Hepatic stellate cell (primary cell): ENCODE measurements at places on chromosomes 5 and 9.

- no peak for DNase-seq
Measured at GRCh38 chr5:66551945-66552344, 44.2 kb upstream of the MAST4 start.

GRCh38 chr9:37732952-37733351, 20.7 kb upstream of the TRMT10B start:
- DNase-seq, result no peak

DNA sequence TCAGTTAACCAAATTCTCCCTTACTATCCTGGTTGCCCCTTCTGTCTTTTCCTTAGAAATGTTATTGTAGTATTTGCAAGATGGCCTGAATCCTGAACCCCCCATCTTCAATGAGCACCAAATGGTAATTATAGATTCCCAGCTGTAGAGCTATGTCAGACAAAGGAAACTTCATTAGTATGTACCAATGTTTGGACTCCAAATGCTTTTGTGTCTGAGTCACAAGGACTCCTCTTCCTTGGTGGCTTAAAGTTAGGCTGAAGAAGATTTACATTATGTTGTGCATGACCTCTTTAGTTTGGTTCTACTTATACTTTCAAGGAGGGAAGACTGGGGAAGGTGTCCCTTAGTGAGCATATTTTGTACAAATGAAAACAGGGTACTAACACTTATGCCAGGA, 105.9 kb upstream of the CDKN2B start:
- DNase-seq, result no peak

GRCh38 chr5:74560245-74560644, 80.3 kb downstream of the ENC1 start:
- DNase-seq, result no peak

GRCh38 chr5:124660229-124661093, 86.0 kb downstream of the ZNF608 start:
- no peak for DNase-seq

GRCh38 chr5:124234022-124234769, 512.2 kb downstream of the ZNF608 start:
- no peak for DNase-seq

- peak; percentile 83 for DNase-seq
Measured at GRCh38 chr9:136631038-136632000, 31.4 kb upstream of the EGFL7 start.

- no peak for DNase-seq
Measured at GRCh38 chr5:3348576-3349535, 246.8 kb upstream of the IRX1 start.

DNA sequence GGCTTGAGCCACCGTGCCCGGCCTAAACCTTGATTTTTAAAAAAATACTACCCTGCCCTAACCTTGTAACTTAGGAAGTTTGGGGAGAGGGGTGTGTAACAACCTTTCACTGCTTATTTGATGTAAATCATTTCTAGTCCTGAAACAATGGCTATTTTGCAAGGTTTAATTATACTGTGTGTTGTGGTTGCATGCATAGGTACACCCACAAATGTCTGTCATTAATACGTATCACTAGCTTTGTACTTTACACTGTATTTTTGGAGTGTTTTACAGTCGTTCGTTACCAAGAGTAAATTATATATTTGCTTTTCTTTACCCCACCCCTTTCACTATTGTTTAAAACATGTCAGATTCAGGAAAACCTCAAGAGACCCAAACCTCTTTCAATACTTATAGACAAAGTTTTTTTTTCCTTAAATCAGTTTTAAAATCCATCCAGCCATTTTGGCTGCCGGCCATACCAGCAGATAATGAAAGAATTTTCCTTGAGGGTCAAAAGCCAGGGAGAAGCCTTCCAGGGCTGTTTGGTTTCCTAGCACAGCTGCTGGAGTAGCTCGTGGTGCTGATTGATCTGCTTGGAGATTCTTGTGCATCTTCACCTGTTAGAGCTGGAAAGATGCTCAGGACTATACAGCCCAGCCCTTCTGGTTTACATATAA, 50.7 kb downstream of the DOCK8 start:
- DNase-seq, result no peak

DNA sequence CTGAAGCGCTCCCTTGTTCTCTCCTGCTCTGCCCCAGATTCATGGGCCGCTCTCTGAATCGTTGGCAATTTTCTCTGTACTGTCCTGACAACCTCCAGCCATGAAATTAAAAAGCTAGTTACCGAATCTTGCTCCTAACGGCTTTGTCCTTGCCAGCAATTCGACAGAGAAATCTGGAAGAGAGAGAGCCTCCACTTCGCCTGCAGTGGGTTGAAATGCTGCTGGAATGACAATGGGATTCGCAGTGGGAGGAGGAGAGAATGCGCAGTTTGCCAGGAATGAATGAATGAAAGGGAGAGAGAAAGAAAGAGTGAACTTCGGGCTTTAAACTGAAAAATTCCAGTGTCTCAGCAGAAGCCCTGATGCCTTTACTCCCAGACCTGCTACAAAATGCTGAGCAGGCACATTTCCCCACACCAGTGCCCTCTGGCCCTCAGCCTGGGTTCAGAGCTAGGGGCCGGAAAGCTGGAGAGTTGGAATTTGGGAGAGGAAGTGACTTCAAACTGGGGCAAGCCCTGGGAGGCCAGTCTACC, 11.5 kb upstream of the BOD1 start:
- DNase-seq, result no peak

DNA sequence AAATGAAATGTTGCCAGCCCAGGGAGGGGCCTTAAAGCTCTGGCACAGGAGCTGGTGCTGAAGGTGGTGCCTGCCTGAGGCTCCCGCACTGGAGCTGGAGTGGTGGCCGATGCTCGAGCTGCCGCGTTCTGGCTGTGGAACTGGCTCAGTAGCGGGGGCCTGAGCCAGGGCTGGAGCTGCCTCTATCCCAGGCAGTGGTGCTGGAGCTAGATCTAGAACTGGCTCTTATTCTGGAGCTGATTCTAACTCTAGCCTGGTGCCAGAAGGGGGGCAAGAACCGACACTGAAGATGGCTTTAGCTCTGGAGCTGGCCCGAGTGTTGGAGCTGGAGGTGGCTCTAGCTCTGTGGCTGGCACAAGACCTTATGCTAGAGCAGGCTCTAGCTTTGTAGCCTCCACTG, 19.2 kb downstream of the OBP2B start:
- no peak for DNase-seq

DNA sequence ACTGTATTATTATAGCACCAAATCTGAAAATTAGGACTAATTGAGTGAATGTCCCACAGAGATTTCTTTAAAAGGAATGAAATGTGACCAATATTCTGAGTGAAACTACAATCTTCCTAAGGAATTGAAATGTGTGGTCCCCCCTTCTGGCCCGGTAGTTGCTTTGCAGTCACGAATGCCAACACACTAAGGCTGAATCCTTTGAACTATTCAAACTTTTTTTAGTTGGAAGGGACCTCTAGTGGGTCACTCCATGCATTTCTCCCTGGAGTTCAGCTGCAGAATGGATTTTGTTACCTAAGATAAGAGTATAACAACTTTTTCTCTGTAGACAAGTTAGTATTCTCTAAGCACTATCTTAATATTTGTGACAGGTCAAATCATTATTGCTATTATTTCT, 2.8 kb downstream of the CDH6 start:
- peak; percentile 57 for DNase-seq

GRCh38 chr5:179271428-179271734, 73.9 kb downstream of the ADAMTS2 start:
- no peak for DNase-seq

DNA sequence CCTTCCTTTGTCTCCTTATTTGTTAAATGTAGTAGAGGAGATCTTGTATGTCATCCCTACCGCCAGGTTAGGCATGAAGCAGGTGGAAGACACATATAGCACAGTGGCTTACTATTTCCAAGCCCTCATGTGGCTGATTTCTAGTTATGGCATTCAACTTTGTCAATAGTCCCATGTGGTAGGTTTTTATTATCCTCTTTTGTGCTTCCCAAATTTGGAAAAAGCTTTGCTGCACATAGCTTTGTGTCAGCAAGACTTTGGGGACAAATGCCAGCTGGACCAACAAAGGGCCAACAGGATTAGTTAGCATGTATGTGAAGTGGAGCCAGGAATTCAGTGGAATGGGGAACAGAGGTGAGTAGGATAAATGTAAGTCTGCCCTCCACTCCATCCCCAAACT, 276.3 kb downstream of the PSAT1 start:
- no peak for DNase-seq

- DNase-seq, result no peak
Measured at GRCh38 chr5:16538006-16538405, 72.4 kb upstream of the ZNF622 start.

DNA sequence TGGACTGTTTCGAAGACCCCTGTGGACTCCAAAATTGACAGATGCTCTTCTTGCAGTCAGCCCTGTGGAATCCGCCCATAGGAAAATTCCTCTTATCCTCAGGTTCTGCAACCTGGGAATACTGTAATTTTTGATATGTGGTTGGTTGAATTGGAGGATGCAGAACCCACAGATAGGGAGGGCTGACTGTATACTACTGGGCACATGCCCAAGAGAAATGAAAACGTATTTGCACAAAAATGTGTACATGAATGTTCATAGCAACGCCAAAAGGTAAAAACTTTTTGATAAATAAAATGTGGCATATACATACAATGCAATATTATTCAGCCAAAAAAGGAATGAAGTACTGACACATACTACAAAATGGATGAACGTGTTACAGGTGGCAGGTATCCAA, 1.9 kb upstream of the SNAPC3 start:
- DNase-seq, result no peak

GRCh38 chr9:130461218-130461630, 16.5 kb downstream of the ASS1 start:
- peak; percentile 77 for DNase-seq

DNA sequence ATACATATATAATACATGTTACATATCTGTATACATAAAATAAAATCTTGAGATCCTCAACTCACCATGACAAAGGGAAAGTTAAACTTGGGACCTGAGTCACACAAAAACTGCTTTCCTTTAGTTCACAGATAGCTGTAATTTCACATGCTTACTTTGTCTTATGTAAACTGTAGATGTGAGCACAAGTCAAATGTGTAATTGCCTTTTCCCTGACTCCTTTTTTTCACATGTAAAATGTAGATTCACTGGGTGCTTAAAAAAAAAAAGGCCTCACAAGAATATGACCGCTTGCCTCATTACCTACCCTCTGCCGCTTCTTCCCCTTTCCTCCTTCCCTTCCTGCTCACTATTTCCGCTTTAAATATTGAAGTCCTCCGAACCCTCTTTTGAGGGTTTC, 21.9 kb upstream of the FAM169A start:
- DNase-seq, result no peak

- DNase-seq, result no peak
Measured at GRCh38 chr5:95817430-95817829, 5.1 kb downstream of the GLRX start.

DNA sequence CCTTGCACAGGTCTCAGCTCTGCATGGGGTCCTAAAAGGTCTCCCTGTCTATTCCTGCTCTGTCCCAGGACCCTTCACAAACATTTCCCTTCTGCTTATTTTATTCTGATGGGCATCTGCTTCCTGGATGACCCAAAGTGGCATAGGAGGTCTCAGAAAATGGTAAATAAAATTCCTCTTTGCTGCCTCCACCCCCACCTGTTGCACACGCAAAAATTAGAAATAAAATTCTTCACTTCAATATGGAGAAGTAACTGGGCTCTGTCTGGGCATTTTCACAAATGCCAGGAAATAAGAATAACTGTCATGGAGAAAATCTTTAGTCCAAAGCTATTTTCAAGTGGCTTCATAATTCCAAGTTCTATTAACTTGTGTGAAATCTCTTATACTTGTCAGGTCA, 106.6 kb upstream of the MAP1B start:
- no peak for DNase-seq

GRCh38 chr5:10860645-10861422, 99.8 kb upstream of the DAP start:
- peak; percentile 79 for DNase-seq

GRCh38 chr5:180636403-180637075, 12.9 kb downstream of the FLT4 start:
- DNase-seq, result no peak

- DNase-seq, result no peak
Measured at GRCh38 chr5:1320436-1321344, 24.2 kb downstream of the CLPTM1L start.

- no peak for DNase-seq
Measured at GRCh38 chr9:76216161-76216649, 178.0 kb downstream of the RFK start.

GRCh38 chr9:133770076-133770777, 32.1 kb upstream of the SARDH start:
- no peak for DNase-seq

DNA sequence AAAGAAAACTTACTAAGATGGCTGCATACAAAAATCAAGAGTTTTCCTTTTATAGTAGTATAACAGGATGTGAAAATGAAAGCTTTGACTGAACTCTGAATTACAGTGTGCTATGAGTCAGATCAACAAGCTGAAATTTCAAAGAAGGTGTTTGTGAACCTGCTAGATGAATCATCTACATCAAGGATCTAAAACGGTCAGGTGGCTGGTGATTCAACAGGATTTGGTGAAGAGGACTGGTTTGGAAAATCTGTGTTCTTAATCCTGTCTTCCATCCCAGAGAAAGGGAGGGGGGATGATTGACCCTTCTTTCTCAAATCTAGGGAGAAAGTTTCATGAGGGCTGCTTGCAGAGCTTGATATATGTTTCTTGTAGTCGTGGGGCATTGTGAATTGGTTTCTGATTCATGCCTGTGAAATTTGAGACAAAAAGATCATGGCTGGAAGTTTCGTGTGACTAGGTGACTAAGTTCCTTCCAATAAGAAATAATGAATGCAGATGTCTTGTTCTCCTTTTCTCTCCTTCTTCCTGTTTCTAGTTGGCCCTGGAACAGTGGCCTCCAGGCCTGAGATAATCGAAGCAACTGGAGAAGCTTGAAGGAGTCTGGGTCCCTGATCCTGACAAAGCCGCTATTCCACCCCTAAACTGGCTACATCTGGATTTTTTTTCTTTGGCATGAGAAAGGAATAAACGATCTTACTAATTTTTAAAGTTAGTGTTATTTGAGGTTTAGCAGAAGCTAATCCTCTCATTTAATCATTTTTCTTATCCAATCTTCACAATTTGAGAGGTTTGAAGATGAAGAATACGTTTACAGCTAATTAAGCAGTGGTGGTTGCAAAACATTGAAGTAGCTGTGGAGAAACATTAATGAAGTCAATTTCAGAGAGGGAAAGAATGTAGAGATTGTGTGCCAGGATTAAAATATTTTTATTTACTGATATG, 67.2 kb downstream of the MRPS30 start:
- no peak for DNase-seq

DNA sequence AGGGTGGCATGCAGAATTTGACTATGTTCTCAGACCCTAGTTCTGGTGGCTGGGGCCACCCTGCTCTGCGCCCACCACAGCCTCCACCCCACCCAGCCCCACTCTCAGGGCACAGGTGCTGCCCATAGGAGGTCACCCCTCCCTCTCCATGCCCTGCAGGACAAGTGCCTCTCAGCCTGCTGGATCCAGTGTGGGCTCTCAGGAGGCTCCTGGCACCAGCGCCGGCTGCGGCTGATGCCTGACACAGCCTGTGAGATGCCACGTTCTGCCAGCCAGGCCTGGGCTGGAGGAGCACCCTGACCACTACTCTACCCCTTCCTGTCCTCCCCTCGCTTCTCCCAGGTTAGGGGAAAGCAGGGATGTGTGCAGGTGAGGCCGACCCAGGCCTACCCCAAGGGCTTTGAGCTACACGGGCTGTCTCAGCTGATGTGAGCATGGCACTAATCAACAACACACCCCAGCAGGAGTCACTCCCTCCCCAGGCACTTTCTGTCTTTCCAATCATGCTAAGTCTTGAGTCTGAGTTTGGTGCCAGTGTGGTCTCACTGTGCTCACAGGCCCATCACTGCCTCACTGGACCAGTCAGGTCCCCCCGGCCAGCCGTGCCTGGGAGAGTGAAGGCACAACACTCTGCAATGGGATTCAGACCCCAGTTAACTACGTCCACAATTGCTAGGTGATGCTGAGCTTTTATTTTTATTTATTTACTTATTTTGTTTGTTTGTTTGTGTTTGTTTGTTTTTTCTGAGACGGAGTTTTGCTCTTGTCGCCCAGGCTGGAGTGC, 12.1 kb upstream of the BARX1 start:
- no peak for DNase-seq
